Right cardiac atrium (tissue), 5 donors: ENCODE measurements at places on chromosomes 2 and 18.

DNA sequence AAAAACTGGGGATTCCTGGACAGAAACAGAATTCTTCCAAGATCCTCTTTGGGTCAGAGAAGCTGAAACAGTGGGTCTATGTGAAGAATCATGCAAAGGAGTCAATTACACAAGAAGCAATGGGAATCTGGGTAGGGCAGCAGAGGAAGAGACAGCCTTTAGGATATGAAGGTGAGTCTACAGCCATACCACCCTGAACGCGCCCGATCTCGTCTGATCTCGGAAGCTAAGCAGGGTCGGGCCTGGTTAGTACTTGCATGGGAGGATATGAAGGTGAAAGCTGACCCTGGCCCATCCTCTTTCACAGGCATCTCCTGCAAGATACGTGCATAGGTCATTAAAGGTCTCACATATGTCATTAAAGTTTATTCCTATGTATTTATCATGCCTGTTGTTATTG lies 1080.9 kb upstream of the FANCL start:
- DNase-seq = no peak

DNA sequence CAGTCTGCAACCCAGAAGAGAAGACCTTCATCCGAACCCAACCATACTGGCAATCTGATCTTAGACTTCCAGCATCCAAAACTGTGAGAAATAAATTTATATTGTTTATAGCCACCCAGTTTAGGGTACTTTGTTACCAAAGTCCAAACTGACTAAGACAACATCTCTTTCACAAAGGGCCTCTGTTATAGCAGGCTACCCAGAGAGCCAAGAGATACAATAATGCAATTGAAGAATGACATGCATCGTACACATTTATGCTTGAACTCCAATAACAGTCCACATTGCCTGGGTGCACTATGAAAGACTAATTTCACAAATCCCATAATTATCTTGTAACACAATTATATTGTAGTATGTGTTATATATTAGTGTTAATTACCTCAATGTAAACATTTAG lies 39.1 kb upstream of the ANKRD44 start:
- DNase-seq = no peak

DNA sequence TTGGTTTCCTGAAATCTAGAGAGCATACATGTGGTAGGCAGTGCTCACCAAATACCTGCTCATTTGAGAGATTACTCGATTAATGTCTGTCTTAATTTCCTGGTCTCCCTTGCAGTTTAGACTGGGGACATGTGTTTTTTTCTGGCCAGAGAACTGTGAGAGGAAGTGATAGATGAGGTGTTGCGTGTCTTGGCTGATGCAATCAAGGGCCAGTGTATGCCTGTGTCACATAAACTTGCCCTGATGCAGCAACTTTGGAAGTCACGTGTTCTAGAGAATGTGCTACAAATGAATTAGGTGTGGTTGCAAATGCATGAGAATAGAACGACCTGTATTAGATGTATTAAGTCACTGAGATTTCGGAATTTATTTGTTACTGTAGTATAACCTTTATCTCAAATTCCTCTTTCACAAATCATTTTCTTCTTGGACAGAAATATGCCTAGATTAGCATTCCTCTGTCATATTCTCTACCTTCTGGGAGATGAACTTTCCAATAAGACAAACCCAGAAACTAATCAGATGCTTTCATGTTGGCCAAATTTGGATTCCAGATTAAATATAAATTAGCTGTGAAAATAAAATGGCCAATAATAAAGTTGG lies 9.9 kb upstream of the IL1A start:
- peak; percentile 57 for DNase-seq

DNA sequence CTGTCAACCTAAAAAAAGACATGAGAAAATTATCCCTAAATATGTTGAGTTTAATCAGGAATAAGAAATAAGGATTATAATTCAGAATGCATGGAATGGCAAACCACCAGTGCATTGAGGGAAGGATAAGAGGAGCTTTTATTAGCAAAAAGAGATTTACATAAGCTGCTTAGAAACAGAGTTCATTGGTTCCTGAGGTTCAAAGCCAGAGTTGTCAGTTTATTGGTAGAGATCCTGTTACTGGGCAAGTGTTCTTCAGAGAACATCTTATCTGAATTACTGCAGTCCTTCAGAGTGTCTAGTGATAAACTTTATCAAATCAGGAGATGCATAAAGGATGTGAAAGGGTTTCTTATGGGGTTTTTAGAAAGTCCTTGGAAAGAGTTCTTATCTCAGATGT lies 76.0 kb upstream of the MEX3C start:
- no peak for DNase-seq

DNA sequence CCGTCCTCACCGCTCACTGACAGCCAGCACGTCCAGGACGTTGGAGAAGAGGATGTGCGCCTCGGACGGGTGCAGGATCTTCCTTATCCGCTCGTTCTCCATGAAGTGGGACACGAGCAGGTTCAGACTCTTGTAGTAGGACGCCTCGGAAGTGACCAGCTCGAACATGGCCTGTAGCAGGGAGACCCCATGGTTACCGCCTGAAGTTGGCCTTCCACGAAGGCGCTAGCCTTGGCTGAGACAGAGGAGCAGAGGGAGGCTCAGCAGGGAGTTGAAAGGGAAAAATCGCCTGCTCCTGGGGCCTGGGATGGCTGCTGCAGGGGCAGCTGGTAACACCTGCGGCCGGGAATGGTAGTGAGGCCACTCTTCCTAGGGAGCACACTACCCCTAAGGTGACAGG lies 24.7 kb downstream of the SNORC start:
- DNase-seq = no peak

- no peak for DNase-seq
Observed at GRCh38 chr2:19687017-19687659, 214.6 kb downstream of the TTC32 start.

- DNase-seq = no peak
Observed at GRCh38 chr18:24947521-24948305, 404.3 kb downstream of the ZNF521 start.

GRCh38 chr18:10942998-10943397 lies 206.4 kb downstream of the PIEZO2 start:
- DNase-seq = no peak

DNA sequence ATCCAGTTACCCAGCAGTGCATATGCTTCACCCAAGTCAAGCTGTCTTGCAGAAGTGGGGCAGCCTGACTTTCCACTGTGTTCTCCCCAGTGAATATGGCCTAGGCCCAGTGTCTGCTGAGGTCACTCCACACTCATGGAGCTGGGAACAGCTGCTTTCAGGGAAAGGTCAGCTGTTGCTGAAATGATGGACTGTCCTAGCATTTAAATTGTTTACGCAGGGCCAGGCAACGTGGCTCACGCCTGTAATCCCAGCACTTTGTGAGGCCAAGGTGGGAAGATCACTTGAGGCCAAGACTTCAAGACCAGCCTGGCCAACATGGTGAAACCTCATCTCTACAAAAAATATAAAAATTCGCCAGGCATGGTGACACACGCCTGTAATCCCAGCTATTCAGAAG lies 86.5 kb downstream of the LIPG start:
- DNase-seq = peak; percentile 44

GRCh38 chr2:231041061-231041689 lies 3.9 kb downstream of the C2orf72 start:
- DNase-seq = no peak

DNA sequence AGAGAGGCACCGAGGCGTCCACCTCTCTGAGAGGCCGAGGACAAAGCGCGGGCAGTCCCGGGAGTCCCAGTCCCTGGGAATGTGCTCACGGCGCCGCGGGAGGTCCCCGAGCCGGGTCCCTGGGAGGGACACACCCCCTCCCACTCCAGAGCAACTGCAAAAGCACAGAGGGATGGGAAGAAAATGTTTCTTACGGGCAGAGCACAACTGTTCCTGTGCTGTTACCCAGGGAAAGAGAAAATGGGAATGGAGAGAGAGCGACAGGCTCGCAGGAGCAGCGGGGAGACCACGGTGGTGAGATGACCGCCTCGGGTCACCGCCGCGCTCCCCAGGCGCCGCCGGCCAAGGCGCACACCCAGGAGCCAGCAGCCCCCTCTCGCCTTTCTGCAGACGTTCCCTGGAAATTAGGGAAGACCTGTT lies 1.2 kb upstream of the BCL11A start:
- DNase-seq = peak; percentile 50

DNA sequence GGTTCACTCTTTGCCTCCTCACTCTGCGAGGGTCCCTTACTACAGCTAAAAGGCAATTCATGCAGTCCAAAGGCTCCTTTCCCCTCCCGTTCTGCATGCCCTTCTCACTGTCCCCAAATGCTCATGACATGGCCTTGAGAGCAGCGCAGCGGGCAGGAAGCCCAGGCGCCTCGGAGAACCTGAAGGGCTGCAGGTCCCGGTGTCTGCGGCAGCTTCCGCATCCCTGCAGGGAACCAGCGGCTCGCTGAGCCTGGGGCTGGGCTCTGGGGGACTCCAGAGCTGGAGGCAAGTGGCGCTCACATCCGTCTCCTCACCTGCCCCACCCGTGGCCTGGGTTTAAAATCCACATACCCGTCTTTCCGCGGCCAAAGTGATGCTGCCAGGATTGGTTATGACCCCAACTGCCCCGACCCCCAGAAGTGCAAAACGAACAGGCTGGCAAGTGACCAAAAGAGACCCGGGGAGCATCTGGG lies 462 bp upstream of the CIDEA start:
- no peak for DNase-seq

GRCh38 chr2:69694894-69695849 lies 46.8 kb upstream of the ANXA4 start:
- DNase-seq = no peak

DNA sequence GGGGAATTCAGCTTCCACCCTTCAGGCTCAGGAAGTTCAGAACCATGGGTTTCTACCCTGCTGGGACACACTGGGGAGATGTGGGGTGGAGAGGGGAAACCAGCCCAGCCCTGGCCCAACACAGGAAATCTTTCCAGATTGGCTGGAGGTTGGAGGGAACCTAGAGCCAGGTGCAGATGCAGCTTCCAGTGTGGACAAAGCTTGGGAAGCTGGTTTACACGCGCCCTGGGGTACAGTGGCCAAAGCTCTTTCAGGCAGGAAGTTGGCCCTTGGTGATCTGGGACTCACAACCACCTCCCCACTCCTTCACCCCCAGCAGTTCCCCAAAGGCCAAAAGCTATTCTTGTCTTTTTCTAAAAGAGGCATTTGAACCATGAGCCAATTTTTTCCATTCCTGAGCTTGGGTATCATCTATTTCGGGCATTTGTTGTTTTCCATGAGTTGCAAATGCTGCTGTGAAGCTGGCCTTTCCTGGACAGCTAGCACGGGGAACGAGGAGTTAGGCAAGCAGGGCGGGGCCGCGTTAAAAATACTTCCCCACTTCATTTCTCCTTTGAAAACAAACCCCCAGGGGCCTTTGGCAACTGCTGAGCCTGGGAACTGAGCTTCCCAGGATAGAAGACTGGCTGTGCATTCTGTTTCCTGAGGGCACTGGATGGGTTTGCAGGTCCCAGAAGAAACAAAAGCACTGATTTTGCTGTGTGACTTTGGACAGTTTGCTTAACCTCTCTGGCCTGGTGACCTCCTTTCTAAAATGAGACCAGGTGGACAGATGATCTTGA lies 3.1 kb upstream of the ARID5A start:
- peak; percentile 91 for DNase-seq

DNA sequence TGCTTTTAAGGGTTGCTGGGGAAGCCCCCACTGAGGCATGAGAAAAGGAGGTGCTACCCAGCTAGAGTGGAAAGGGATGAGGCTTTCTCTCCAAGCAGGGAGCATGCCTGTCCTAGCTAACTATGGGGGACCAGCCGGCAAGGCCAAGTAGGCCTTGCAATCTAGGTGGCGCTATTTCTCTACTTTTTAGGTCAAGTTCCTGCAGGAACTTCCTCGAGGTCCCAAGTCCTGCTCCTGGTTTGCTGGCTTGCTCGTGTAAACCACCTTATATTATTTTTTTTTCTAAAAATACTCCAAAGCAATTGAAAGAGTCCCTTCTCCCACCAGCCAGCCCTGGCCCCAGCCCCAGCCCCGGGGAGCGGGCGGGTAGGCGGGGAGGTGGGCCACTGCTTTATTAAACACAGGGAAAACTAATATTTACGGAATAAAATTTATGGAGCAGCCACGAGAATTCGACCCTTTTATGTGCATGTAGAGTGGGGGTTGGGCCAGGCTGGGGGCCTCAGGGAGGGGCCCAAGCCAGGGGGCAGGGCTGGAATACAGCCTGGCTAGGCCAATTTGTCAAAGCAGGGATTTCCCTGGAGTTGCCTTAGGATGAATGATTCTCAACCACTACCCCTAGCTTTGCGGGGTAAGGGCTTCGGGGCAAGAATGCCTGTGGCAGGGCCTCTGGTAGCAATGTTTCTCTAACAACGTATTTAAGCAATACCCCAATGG lies 12.8 kb upstream of the IHH start:
- DNase-seq = no peak

DNA sequence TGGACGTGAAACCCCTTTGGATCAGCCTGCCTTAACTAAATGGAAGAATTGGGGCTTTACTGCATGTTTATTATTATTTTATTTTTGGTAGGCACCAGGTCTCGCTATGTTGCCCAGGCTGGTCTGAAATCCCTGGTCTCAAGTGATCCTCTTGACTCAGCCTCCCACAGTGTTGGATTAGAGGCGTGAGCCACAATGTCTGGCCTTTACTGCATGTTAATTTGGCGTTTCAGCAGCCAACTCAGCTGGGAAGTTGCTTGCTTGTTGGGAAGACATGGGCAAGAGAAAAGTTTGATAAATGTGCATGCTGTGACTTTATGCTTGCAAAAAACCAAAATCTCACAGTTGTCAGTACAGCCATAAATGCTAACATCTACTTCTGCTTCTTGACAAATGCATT lies 105.1 kb downstream of the FMNL2 start:
- DNase-seq = no peak

DNA sequence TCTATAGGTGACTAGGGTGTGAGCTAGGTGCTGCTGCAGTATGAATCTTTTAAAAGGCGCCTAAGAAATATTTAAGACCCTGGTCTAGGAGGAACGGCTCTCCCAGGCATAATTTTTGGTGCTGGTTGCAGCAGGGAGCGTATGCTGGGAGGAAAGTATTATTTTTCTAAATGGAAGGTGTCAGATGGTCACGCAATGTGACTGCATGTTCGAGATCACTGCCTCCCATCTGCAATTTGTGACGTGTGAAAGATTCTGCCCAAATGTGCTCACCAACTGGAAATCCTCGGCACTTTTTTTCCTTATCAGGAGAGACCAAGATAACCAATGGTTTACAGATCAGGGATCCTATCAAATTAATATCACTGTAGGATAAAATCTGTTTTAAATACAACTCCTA lies 95.6 kb upstream of the KLHL14 start:
- no peak for DNase-seq

DNA sequence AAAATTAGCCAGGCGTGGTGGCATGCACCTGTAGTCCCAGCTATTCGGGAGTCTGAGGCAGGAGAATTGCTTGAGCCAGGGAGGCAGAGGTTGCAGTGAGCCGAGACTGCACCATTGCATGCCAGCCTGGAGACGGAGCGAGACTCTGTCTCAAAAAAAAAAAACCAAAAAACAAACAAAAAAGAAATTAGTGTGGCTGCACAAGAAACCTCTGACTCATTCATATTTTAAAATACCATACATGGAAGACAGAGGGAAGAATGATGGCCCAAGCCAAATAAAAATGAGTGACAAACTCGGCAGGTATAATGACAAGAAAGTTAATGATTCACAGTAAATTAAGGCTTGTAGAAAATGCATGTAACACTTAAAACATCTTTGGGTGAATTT lies 875.8 kb downstream of the EPHA4 start:
- no peak for DNase-seq

- peak; percentile 81 for DNase-seq
Observed at GRCh38 chr2:128178650-128179460, 87.9 kb downstream of the UGGT1 start.

- DNase-seq = no peak
Observed at GRCh38 chr2:132953771-132954170, 283.8 kb upstream of the LYPD1 start.
